A549 treated with CORT108297 at 1 μM for 4 hours (cell line): ENCODE measurements at places on chromosomes 7 and 10. TPM values are rescaled to one million over a fixed set of nuclear protein-coding genes. Genes with fewer than 3 reads are reported as not detected.

Gene FXYD4
- total RNA-seq: not detected in 5 replicates

Gene EMX2
- total RNA-seq: not detected in 5 replicates

Gene CHN2
- total RNA-seq: not detected in 5 replicates

Gene DDC
- 0.58 to 1.9 TPM (median 1.1 TPM) in 5 replicates for total RNA-seq

Gene WAPL
- 14.3 to 17.8 TPM (median 15.1 TPM) in 5 replicates for total RNA-seq

Gene GNAI1
- 32.5 to 39.0 TPM (median 36.2 TPM) in 5 replicates for total RNA-seq

Gene LRRN3
- total RNA-seq: 0.03 to 0.09 TPM (median 0.05 TPM) in 4 of 5 replicates, not detected in the other

Gene EEF1AKMT2
- total RNA-seq: 15.3 to 23.7 TPM (median 17.8 TPM) in 5 replicates

Gene BTAF1
- total RNA-seq: 10.3 to 14.2 TPM (median 13.2 TPM) in 5 replicates

Gene PRKAR2B
- total RNA-seq: 2.5 to 3.9 TPM (median 3.2 TPM) in 5 replicates
